H4 (cell line): ENCODE measurements at places on chromosomes 7 and 10. TPM values are rescaled to one million over a fixed set of nuclear protein-coding genes. Genes with fewer than 3 reads are reported as not detected.

Gene PHF14
- total RNA-seq, result 53.1 and 71.6 TPM in 2 replicates

Gene SLC26A3
- not detected in 2 replicates for total RNA-seq

Gene BCAP29
- 122 and 171 TPM in 2 replicates for total RNA-seq

Gene PROSER2
- total RNA-seq, result 1.5 and 1.9 TPM in 2 replicates

Gene MBL2
- total RNA-seq, result not detected in 2 replicates

Gene RBP4
- total RNA-seq, result 0.56 TPM in 1 of 2 replicates, not detected in the other

Gene BAG3
- total RNA-seq, result 8.8 and 10.7 TPM in 2 replicates

Gene NME8
- not detected in 2 replicates for total RNA-seq

Gene GNGT1
- total RNA-seq, result not detected in 2 replicates

Gene CTAGE8
- total RNA-seq, result 0.16 and 0.17 TPM in 2 replicates

Gene SPDYE1
- not detected in 2 replicates for total RNA-seq

Gene POU6F2
- 0.35 and 0.41 TPM in 2 replicates for total RNA-seq

Gene SLC26A5
- not detected in 2 replicates for total RNA-seq

Gene RBP3
- total RNA-seq, result not detected in 2 replicates

Gene LIPF
- total RNA-seq, result not detected in 2 replicates

Gene AGAP5
- total RNA-seq, result 1.7 and 24.6 TPM in 2 replicates

Gene OPN1SW
- total RNA-seq, result not detected in 2 replicates
